ENCODE measurements at places on chromosomes 5 and 9.

- DNase-seq = no peak
Measured at GRCh38 chr9:130140706-130141105, 31.5 kb upstream of the NCS1 start.

DNA sequence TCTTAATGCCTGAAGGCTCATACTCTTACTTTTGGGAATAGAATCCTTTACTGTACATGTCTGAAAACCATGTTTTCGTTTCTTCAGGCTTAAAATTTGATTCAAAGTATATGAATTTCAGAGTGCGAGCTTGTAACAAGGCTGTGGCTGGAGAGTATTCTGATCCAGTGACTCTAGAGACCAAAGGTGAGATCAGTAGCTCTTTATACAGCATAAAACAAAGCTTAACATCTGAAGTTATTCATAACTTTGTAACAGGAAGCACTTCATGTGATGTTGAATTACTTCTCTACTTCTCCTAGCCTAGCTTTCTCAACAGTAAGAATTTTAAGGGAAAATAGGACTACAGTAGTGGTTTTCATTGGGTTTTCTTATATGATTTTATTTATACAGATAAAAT is 49.4 kb upstream of the FKTN start:
- DNase-seq = no peak

GRCh38 chr5:58544195-58544594 is 38.7 kb upstream of the RAB3C start:
- DNase-seq = peak; percentile 88

- no peak for DNase-seq
Measured at GRCh38 chr5:130710596-130710995, 454.5 kb downstream of the HINT1 start.

- no peak for DNase-seq
Measured at GRCh38 chr5:73201547-73202513, 28.8 kb downstream of the TMEM174 start.

GRCh38 chr9:136291306-136292025 is 12.4 kb downstream of the CCDC187 start:
- DNase-seq = no peak

GRCh38 chr9:18385696-18386490 is 88.1 kb upstream of the ADAMTSL1 start:
- no peak for DNase-seq

GRCh38 chr5:36459176-36460135 is 146.9 kb upstream of the SLC1A3 start:
- DNase-seq = no peak

- DNase-seq = no peak
Measured at GRCh38 chr5:166018716-166019115, 2272.7 kb upstream of the WWC1 start.

GRCh38 chr5:34695275-34696027 is 39.3 kb downstream of the RAI14 start:
- DNase-seq = no peak

- no peak for DNase-seq
Measured at GRCh38 chr5:181086026-181086883, 44.7 kb downstream of the OR2V1 start.

DNA sequence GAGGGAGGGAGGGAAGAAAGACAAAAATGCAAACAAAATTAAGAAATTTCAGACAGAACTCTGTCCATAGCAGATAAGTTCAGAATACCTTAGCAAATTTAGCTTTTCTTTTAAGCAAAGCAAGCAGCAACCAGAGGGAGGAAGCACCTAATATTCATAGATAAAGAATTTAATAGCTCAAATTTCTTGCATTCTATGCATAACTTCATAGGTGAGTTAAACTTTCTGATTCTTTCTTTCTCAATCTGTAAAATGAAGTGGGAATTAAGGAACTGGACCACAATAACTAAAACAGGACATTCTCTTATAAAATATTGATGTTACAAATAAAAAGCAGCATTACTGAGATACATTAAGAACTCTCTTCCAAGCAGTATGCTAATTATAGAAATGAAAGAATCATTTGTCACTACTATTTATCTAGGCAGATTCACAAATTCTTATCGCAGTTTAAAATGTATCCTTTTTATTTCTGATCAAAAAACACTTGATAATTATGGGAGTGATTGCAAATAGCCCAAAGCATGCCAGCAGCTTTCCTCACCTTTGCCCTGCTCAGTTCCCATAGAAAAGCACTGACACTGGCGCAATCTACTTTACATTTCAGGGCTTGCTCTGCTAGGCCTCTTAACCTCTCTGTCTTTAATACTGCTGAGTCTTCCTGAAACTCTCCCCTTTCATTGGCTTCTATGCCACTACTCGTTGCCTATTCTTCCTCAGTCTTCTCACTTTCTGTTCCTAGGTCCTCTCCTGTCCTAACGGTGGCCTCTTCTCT is 341.8 kb downstream of the PIK3R1 start:
- DNase-seq = no peak

GRCh38 chr5:11596185-11596584 is 308.1 kb downstream of the CTNND2 start:
- DNase-seq = no peak

- no peak for DNase-seq
Measured at GRCh38 chr5:111655169-111655924, 101.6 kb downstream of the NREP start.

- no peak for DNase-seq
Measured at GRCh38 chr9:90340421-90340820, 302.2 kb downstream of the DIRAS2 start.

Data from SIG-M5 (cell line).